ENCODE measurements at places on chromosomes 2 and 18. TPM values are rescaled to one million over a fixed set of nuclear protein-coding genes. Genes with fewer than 3 reads are reported as not detected.

PPP1R1C gene
- not detected for total RNA-seq

- peak; percentile 94 for DNase-seq
Measured at GRCh38 chr2:65366595-65367125, 65.7 kb downstream of the SPRED2 start.

DNA sequence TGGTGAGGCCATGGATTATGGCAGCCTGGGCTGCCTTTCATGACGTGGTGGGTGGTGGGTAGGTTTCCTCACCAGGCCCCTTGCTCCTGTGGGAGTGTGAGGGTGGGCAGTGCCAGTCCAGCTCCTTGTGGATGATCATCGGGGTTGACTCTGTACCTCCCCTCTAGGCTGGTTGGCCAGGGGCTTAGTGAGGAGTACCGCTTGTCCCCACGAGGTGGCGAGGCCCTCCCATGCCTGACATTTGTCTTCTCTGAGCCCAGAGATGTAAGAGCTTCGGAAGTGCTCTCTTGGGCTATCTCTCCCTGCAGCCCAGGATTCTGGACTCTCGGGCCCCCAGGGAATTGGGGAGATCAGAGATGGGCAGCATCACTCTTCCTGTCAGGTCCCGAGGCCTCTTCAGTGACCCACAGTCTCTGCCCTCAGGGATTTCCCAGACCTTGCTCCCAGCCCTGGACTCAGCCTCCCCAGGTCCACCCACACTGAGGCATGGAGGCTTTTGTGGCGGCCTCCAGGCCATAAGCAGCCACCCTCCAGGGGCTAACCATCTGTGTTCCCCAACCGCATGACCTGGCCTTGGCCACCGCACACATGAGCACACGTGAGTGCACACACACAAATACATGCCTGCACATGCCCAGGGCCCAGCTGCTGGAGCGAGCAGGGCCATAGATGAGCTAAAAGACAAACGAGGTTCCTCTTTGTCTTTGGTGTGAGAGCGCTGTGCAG, 6.5 kb downstream of the SPR start:
- DNase-seq = peak; percentile 76

DNA sequence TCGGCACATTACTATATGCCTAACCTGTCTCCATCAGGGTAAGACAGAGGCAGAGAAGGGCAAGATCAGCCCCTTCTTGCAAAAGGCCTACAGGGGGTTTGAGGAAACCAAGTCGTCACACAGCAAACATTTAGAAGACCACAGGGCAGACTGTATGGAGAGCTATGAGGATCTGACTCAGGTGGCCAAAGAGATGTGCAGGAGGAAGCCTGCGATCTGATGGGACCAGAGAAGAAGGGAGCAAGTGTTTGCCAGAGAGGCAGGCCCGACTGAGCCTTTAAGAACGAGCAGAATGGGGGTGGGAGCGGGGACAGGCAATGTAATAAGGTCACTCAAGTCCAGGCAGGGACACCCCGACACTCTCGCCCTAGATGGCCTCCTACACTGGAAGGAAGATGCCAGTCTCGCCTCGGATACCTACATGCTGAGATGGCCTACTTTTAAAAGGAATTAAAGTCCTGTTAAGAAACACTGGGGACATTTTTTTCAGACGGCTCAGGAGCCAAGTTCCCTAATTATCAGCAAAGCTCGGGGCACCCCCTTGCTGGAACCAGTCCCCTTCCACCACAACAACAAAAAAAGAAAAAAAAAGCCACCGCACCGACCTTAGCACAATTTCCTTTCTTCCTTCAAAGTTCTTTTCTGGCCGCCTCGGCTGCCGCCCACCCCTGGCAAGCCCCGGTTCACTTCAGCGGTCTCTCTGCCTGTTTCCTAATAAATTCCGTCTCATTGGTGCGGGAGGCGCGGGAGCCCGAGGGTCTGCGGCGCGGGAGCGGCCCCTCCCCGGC, 1.5 kb downstream of the SFXN5 start:
- peak; percentile 42 for DNase-seq

DNA sequence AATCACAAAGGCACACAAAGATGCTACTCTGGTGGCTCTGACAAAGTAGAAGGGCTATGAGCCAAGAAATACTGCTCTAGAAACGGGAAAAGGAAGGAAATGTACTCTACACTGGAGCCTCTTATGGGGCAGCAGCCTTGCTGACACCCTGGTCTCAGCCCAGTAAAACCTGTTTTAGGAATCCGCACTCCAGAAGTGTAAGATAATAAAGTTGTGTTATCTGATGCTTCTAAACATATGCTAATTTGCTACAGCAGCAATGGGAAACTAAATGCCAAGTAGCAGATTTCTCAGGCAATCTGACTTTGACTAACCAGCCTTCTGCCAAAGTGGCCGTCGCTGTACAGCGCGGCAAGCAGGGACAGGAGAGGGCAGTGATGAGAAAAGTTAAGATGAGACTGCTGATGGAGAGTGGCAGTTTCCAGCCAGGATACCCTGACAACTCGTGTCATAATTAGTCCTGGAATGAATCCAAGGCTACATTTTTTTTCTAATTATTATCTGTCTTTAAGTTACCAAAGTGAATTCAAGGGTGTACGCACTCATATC, 99.0 kb downstream of the NETO1 start:
- DNase-seq = no peak

DNA sequence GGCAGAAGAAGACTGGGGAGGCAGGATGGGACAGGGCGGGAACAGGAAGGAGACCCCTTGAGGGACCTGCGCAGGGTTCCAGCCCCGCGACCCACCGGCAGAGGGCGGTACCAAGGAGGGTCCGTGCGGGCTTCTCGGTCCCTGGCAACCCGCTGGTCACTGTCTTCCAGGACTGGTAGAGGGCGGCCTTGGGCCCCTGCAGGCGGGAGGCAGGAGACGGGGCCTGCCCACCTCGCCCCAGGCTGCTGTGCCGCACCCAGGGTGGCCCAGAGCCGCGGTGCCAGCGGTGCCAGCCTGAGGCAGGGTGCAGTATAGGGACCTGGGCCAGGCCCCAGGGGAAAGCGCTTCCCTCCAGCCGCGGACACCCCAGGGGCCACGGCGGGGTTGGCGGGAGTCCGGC, 34.5 kb downstream of the NEURL3 start:
- no peak for DNase-seq

- peak; percentile 28 for DNase-seq
Measured at GRCh38 chr2:216283038-216283900, 89.0 kb downstream of the MARCHF4 start.

DNA sequence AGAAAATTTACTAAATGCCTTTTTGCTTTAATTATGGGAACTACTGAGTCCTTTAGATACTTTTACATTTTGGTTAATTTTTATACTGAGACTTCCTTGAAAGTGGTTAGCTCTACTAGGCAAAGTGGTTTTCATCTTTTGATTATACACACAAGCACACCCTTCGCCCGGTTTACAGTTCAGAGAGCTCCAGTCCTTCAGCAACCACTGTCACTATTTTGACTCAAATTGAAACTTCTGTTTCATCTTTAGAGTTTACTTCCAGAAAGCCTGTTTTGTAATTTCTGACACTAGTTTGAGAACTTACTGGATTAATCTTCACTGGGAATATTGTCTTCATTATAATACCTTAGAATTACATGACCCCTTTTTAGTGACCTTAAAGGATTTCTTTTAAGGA, 140.3 kb upstream of the FOSL2 start:
- no peak for DNase-seq

DNA sequence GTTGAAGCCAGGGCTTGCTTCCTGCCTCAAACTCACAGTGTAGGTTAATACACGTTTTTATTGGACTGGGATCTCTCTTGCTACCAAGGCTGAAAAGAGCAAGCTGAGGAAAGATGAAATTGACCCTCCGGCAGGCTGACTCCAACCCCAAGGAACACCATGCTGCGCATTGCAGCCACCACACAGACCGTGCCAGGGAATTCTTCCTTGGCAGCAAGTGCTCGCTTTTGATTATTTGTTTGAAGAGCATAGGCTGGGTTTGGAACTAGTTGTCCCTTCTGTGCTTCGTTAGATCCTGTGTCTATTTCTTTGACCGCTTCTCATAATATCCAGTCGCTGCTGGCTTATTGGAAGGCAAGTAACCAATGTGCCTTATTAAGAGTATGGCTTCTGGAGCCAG, 34.4 kb upstream of the DARS1 start:
- no peak for DNase-seq

GRCh38 chr2:126884861-126885750, 13.6 kb upstream of the TEX51 start:
- no peak for DNase-seq

FMNL2 gene
- 1.9 TPM for total RNA-seq

- peak; percentile 63 for DNase-seq
Measured at GRCh38 chr2:175030380-175031271, 25.4 kb upstream of the CHN1 start.

KCNG2 gene
- total RNA-seq = not detected

DNA sequence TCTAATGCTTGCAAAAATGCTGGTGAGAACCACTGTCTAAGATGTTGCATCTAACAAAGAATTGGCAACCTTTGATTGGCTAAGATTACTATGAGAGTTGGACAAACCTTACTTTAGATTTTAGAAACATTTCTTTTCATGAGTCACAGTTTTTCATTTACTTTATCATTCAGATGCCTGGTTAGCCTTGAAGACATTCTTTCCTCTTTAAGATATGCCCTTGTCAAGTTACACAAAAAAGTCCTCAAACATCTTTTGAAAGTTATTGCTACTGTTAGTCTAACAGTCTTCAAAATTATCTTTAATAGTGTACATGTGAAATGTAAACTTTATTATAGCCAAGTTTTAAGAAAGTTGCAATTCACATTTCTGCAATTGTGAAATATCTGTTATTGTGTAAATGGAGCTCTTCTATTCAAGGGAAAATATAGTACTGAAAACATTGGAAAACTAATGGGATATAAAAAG, 276.3 kb downstream of the RND3 start:
- no peak for DNase-seq

CDH20 gene
- total RNA-seq = not detected

DNA sequence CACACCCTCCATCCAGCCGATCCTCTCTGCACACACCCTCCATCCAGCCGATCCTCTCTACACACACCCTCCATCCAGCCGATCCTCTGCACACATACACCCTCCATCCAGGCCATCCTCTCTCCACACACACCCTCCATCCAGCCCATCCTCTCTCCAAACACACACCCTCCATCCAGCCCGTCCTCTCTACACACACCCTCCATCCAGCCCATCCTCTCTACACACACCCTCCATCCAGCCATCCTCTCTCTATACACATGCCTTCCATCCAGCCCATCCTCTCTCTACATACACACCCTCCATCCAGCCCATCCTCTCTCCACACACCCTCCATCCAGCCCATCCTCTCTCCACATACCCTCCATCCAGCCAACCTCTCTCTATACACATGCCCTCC, 83.1 kb downstream of the EIPR1 start:
- no peak for DNase-seq

GRCh38 chr2:225590932-225591331, 191.4 kb downstream of the NYAP2 start:
- no peak for DNase-seq

DNA sequence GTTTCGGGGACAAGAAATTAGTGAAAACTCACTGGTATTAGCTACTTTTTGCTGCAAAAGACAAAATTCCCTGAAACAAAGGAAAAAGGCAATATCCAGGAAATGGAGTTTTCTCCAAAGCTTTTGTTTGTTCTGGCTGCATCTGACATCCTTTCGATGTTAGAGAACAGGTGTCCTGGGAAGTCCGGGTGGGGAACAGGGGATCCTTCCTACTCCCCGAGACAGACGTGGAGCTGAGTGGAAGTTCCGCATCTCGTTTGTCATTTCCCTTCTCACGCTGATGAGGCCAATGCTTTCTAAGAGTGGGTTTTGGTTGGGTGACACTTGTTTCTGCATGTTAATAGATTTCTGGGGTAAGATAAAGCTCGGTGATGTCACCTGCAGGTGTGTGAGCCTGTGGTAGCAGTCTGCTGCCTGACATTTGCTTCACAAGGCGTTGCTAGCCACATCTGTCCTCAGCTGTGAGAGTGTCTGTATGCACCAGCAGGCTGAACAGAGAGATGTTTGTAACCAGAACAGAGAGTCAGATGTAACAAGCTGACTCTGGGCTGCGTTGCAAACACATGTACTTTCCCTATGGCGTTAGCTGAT, 125.9 kb downstream of the ACOXL start:
- DNase-seq = no peak

- DNase-seq = peak; percentile 83
Measured at GRCh38 chr2:225889452-225889851, 489.9 kb downstream of the NYAP2 start.

DNA sequence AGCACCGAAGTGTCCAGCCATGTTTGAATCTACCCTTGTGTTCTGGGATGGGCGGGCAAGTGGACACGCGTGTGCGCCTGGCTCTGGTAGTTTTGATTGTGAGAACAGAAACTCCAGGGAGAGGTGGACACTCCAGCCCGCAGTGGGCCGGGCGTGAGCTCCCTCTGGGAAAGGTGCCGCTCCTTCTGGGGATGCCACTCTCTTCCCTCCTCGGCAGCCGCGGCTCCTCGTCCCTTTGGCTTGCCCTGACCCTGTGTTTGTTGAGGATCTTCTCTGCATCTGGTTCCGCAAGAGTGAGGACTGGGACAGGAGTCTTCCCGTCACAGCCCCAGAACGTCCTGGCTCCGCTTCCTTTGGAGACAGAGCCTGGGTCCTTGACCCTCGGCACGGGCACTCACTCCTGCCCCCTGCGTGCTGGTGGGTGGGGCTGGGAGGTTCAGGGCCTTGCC, 1.3 kb downstream of the CTDP1 start:
- peak; percentile 1 for DNase-seq

DNA sequence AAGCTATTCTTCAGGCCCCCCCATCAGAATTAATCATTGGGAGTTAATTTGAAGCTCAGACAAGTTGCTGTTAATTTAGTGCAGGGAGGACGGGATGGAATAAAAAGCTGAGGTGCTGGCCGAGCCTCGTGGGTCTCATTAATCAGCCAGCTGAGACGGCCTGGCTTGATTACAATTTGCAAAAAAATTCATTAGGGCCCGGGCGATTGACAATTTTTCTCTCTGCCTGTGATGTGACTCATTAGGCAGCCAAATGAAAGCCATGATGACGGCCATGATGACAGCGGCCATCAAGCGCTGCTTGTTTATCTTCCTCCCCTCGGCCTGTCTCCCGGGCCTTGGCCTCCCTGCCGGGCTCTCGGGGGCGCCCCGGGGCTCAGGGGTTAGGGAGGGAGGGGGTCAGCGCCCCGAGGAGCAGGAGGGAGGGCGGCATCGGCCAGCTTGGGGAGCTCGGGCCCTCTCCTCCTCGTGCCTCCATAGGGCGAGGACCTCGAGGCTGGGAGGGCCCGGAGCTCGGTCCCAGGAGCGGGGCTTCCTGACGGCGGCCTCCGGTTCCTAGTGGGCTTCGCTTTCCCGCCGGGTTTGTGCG, 5.2 kb downstream of the GBX2 start:
- no peak for DNase-seq

GRCh38 chr2:60406192-60406591, 147.3 kb downstream of the BCL11A start:
- DNase-seq = no peak
